ENCODE measurements at places on chromosomes 2 and 18.
A peak's percentile ranks its signal among the peaks of the same experiment; 100 is the strongest.

DNA sequence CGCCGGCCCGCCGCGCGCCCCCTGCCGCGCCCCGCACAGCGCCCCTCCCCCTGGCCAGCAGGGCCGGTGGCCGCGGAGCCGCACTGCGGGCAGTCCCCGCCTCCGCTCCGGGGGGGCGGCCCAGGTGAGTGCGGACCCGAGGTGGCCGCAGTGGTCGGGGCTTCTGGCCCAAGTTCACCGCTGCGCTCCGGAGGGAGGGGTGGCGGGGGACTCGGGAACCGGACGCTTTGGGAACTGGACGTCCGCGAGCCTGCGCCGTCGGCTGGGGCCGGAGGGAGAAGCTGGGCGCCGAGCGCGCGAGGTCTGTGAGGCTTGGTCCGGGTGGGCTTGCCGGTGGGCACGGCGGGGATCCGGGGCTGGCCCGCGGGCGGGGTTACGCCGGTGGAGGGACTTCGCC is 591 bp upstream of the LDLRAD4 start:
- DNase-seq = peak; percentile 53

GRCh38 chr2:45070113-45070652 is 60.9 kb upstream of the SIX2 start:
- no peak for DNase-seq

DNA sequence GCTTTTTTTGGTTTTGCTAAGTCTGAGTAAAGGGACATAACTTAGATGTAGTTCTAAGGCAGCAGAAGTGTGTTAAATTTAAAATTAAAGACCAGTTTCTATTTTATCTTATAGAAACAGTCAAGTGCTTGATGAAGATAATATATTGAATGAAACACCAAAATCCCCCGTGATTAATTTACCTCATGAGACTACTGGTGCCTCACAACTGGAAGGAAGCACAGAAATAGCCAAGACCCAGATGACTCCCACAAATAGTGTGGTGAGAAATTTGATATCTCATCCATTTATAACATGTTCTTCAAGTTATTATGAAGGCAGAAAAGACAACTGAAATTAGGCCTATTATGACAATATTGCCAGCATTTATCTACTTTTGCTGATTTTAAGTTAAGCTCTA is 45.6 kb downstream of the APLF start:
- no peak for DNase-seq

DNA sequence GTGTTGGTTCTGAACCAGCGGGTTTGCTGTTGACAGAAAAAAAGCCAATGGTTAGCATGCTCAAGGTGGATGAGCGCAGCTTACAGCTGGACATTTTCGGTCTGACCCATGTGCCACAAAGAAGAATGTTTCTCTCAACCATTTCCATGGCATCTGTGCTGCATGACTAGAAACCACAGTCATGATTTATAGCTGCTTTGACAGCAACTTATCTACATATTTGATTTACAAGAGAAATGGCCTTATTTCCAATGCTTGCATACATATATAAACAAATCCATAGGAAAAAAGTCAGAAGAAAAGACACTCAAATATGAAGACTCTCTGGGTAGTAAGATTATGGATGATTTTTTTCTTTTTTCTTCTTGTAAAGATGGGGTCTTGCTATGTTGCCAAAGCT is 98.2 kb downstream of the DYNC1I2 start:
- no peak for DNase-seq

DNA sequence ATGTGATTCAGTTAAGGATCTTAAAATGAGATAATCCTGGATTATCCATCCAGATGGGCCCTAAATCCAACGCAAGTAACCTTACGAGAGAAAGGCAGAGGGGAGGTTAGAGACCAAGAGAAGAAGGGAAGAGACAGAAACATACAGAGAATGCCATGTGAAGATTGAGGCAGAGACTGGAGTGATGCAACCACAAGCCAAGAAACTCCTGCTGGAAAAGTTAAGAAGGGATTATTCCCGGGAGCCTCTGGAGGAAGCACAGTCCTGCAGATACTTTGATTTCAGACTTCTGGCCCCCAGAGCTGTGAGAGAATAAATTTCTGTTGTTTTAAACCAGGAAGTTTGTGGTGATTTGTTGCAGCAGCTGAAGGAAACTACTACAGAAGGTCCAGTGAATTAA is 992.7 kb downstream of the BCL11A start:
- DNase-seq = no peak

DNA sequence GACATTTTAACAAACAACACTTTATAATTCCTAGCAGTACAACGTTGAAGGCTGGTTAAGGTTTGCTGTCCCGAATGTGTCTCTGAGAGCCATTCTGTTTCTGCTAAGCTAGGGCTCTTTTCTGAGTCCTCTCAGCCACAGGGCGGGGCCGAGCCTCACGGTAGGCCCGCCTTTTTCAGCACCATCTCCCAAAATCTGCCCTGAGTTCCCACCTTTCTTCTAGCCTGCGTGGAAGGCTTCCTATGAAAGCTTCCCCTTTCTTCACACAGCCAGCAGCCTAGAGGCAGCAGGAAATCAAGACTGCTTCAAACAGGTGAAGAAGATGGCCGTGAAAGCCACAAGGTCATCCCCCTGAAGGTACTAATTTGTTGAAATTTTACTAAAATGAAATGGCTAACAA is 255.5 kb downstream of the CDH2 start:
- no peak for DNase-seq

DNA sequence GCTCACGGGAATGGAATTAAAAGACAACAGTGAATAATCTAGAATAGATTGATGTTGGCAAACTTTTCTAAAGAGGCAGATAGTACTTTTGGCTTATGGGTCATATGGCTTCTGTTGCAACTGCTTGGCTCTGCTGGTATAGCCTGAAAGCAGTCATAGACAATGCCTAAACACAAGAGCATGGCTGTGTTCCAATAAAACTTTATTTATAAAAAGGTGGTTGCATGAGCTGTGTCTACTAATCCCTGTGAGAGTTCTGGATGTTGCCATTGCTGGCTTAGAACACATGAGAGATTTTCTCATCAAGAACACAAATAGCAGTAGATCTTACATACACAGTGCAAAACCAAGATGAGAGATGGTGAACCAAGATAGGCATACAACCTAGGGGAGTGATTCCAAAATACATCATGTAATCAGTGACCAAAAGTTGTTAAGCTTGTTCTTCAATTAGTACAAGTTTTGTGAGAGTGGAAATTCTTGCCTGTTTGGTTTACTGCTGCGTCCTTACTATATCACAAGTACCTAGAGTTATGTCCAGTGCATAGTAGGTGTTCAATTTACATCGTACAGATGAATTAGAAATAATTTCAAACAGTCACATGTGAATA is 380.0 kb downstream of the METTL4 start:
- no peak for DNase-seq

GRCh38 chr18:47036298-47036874 is 965 bp upstream of the ELOA2 start:
- DNase-seq = peak; percentile 59

DNA sequence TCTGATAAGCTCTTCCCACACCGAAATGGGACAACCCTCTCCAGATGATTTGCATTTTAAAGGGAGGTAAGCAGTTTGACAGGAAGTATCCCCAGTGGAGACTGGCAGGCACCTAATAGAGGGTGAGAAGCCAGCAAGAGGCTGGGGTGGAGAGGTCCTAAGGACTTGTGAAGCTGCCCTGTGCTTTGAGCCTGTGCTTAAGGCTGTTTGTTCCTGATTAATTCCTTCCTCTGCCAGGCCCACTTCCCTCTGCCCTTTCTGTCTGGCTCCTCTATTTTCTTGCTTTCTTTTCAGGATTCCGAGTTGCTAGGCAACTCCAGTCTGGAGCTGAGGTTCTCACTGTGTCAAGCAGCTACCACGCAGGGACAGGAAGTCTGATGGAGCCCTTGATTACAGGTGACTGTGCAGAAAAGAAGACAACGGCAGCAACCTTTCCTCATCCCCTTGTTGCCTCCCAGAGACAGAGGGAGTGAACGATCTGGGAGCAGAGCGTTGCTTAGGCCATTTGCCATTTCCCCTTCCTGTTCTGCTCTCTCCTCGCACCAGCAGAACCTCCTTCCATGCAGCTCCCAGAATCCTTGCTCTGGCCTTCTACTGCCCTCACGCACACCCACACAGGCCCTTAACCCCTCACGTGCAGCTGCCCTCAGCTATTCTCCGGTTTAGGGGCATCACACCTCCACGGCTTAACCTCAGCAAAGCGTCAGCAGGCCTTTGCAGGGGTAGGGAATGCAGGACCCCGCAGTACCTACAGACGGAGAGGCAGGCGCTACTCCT is 103.6 kb upstream of the CELF4 start:
- DNase-seq = no peak

DNA sequence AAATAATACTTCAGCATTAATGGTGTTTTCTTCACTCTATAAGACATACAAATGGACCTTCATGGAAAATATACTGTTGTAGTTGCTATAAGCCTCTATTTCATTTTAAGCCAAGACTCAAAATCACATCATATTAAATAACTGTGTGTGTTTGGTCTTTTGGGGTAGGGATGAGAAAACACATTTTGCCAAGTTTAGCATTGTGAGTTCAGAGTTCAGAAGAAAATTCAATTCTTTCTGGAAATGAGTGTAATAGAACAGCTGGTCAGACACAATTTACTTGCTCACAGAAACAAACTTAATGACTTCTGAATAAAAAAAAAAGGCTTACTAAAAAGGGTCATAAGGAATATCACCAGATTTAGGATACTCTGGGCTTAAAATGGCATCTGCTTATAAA is 149.5 kb downstream of the LRRTM4 start:
- DNase-seq = no peak

DNA sequence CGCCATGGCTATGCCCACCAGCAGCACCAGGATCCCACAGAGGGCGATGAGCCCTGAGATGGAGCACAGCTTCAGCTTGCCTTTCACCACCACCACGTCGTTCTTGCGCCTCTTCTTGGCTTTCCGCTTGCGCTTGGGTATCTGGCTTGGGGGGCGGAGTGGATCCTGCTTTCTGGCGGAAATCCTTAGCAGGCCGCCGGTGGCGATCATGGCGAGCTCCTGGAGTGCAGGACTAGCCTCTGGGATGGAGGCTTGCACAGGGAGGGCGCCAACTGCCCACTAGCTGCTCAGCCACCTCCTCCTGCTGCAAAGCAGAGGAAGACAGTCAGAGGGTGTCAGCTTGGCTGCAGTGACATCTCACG is 3.5 kb downstream of the TMEM200C start:
- DNase-seq = peak; percentile 22

DNA sequence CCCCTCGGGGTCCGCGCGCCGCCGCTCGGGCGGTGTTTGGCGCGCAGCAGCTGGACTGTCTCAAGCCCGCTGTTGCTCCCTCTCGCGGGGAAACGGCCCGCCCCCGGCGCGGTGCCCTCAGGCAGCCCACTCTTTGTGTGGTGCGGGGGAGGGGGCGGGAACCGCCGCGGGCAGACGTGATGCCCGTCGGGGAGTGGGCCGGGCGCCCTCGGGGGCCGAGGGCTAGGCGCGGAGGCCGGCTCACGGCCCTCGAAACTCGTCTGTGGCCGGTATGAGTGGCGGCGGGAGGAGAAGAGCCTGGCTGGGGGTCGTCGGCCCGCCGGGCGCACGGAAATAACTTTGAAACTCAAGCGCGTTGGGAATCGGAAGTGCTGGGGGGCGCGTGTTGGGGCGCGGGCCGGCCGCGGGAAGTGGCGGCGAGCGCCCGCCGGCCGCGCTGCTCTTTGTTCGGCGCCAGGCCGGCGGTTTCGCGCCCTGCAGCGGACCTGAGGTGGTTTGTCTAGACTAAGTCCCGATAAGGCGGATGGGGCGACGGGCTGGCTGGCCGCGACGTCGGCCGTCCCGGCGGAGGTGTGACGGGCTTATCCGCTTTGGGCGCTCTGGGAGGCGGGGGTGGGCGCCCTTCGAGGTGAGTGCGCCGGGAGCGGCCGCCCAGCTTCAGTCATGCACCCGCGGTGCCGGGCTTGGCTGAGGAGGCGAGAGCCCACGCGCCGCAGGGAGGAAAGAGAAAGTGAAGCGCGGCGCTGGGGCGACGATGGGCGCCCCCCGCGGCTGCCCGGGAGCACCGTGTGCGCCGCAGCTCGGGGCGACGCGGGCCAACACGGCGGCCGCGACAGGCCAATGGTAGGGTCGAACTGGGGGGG is 679 bp downstream of the PTMA start:
- DNase-seq = peak; percentile 48

DNA sequence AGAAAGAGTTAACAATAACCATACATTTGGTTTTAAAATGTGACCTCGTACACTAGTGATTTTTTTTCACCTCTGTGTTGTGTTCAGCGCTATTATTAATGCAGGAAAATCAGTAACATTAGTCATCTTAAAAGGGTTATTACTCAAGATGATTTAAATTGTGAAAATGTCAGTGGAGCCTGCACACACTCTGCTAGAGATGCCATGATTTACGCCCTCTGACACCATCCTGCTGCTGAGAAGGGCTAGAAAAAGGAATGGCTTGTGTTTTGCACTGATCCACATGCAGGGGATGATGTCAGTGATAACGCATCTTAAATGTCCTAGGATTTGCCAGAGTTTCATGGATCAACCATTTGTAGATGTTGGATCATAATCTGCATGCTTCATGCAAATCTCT is 121.3 kb upstream of the BOD1L2 start:
- DNase-seq = no peak

GRCh38 chr2:177641331-177641730 is 248.8 kb downstream of the AGPS start:
- no peak for DNase-seq

GRCh38 chr2:46481198-46482193 is 2.1 kb downstream of the TMEM247 start:
- no peak for DNase-seq

DNA sequence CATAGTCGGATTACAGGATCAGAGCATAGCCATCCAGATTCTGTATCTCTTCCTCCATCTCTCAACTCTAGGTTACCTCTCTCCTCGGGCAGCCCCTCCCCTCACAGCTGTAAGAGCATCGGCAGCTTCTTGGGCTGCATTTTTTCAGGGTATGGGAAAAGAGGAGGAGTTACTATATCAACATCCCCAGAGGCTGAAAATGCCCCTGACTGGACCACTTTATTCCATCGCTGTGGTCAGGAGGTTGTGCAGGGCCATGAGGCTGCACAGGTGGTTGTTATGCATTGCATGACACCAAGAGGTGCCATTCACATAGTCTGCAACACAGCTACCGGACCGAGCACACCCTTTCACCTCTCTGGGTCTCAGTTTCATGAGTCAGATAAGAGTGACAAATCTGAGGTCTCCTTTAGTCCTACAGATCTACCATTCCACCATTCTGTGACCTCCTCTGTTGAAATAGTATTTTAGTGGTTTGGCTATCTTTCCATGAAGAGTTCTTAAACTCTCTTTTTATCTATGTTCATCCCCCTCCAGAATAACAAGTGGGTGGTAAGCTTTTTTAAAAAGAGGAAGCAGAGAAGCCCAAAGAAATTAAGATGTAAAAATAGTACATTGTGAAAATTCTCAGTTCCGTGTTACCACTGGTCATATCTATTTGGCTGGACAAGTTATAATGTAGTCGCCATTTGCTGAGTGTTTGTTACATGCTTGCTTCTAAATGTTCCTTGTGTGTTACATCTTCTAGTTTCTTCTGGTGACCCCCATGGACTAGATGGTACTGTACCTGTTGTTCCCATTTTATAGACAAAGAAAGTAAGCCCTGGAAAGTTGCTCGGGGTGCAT is 56.6 kb upstream of the SLC1A4 start:
- DNase-seq = peak; percentile 70

GRCh38 chr18:21230436-21230835 is 11.6 kb upstream of the GREB1L start:
- DNase-seq = no peak

GRCh38 chr2:182167882-182168281 is 182.2 kb downstream of the PPP1R1C start:
- no peak for DNase-seq

- no peak for DNase-seq
Observed at GRCh38 chr2:47607680-47608061, 175.3 kb upstream of the MSH6 start.
